Stimulated activated CD4-positive, alpha-beta T cell treated with anti-CD3 and anti-CD28 coated beads, Interleukin-2, amount 100 ng/mL, for 24 hours (primary cell): ENCODE measurements at places on chromosomes 12 and 14.
A peak's percentile ranks its signal among the peaks of the same experiment; 100 is the strongest.

DNA sequence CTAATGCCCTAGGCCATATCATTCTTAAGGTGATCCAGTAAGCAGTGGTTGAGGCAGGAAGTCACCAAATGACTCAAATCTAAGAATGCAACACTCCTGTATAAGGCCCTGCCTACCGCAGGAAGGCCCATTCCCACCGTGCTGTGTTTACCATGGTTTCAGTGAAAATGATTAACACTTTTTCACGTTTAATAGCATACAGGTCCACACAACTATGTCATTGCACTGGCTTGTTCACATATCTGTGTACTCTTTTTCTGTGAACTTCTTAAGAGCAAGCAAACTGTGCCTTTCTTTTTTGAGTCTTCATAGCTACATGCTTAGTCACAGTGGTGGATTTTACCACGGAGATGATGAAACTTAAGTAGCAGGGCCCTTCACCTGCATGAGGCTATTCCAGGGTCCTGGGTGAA, 214.9 kb downstream of the CNTN1 start:
- no peak for DNase-seq

DNA sequence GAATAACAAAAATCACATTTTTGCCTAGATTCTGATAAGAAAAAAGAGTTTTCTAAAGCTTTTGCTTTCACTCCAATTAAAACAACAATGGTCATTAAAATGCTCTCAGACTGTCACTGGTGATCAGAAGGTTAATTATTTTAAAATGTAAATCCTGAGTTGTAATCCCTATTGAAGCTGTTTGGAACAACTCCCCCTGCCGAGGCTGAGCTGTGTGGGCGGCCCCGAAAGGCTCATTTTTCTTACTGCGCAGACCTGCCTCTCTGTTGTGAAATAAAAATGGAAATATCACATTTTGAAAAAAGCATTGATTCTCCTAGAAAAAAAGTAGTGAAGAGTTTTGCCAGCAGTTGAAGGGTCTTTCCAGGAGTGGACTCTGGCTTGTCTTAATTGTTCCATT, 174.8 kb upstream of the CDKN3 start:
- no peak for DNase-seq

- no peak for DNase-seq
These were observed 8.5 kb downstream of the COX14 start for GRCh38 chr12:50120521-50120920.

- no peak for DNase-seq
These were observed 477.0 kb downstream of the DPF3 start for GRCh38 chr14:72416892-72417291.

DNA sequence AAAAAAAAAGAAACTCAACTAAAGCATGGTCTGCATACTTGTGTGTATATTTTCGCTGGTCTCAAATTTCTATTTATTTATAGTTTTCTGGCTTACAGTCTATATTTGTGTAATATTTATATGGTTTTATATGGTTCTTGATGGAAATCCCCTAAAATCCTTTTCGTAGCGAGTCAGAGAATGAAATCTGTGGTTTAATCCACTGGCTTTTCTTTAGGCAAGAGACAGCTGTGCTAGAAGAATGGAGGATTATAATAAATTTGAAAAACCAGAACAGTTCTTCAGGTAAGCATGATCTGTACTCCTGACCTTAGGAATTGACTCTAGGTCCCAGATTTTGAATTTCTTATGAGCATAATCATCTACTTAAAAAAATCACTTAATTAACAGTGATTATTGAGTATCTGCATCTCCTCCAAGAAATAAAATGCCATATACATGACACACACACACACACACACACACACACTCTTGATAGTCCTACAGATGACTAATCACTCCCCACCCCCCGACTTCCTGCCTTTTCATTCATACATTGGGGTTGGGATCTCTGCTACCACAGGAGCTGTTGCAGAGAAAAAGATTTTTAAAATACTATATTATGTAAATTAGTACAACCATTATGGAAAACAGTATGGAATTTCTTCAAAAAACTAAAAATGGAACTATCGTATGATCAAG, 113.4 kb downstream of the CRADD start:
- DNase-seq = peak; percentile 40

- DNase-seq = no peak
These were observed 43.3 kb downstream of the SLC8B1 start for GRCh38 chr12:113291586-113291985.

DNA sequence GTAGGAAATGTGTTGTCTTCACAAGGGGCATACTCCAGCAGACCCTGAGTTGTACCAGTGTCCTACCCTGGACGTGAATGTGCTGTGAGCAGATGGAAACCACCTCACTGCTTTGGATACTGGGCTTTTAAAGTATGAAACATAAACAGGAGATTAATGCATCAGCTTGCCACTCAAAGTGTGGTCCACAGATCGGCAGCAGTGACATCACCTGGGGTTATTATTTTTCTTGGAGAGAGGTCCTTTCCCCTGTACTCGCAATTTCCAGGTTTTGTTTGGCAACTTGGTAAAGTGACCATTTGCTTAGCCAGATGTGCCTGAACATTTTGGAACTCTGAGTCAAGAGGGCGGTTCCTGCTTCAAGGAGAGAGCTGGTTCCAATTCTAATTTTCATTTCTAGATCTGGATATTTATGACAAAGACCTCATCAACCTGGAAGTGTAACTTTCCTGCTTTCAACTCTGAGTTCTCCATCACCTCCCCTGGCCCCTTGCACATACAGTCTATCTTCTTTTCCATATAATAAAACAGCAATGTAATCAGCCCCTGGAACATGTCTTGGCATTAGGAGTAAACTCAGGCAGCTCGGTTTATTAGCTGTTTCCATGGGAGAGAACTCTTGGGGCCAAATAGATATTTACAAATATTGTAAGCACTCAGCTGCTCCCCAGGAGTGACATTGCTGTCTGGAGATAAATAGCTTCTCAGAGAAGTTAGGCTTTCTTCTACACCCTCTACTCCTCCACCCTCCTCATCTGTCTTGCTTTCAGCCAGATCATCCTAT, 237.0 kb upstream of the TBX3 start:
- DNase-seq = no peak

DNA sequence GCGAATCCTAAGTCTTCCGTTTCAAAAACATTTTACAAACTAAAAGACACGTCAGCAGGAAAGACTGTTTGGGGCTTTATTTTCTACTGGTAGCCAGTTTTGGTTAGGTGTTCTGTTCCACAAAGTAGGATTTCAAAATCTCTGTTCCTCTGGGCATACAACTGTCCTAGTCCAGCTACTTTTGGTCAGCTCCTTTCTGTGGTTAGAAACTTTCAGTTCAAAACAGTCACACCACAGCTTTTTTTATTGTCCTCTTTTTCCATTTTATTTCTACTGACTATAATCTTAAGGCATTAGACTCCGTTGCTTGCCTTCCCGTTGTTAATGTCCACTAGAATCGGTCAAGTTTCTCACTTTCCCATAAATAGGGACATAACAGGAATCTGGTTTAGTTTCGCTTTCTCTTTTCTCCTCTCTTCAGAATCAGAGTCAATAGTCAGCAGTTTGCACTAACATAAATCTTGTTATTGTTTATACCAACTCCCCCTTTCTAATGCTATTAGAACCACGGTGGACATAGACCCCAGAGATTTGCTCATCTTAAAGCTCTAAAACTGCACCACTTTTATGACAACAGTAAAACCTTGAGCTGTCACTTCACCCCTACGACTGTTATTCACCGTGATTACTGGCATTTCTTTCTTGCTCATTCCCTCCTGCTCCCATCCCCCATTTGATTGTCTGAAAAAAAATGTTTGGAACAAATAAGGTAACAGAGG, 41.5 kb upstream of the NPAS3 start:
- no peak for DNase-seq

- no peak for DNase-seq
These were observed 28.8 kb downstream of the CLEC1A start for GRCh38 chr12:10069976-10070375.

GRCh38 chr14:104735830-104736642, 12.0 kb downstream of the ADSS1 start:
- DNase-seq = no peak

DNA sequence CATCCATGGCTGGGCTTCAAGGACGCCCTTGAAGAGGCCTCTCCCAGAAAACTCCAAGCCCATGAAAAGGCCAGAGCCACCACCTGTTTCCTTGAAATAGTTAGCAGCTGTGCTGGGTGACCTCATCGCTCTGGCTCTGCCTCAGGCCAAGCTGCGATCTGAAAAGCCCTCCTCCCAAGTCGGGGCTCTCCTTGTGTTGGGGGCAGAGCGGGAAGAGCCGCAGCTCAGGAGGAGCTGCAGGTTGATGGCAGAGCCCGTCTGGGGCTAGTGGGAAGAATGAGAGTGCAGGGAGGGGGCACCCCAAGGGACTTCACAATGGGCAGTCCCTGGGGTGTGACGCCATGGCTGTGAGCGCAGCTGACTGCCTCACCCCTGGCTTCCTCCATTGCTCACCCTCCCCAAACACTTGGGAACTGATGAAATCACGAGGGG, 50.0 kb upstream of the STON2 start:
- no peak for DNase-seq

DNA sequence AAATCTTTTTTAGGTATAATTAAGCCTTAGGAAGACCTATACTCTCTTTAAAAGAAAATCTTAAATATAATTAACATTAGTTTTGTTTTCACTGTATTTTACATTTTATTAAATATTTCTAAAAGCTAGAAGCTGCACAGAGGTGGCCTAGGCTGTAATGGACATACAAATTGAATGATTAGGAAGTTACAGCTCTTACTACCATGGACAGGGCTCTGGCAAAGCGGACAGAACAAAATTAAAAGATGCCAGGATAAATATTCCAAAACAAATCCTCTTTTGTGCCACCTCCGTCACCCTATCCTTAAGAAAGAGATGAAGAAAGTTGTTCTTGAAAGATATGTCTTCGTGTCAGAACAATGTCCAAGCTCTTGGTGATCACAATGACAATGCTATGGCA, 376.5 kb downstream of the ETNK1 start:
- DNase-seq = no peak

GRCh38 chr14:43625294-43625693, 881.8 kb downstream of the FSCB start:
- DNase-seq = no peak

- no peak for DNase-seq
These were observed 295.6 kb downstream of the DPF3 start for GRCh38 chr14:72598306-72598705.

DNA sequence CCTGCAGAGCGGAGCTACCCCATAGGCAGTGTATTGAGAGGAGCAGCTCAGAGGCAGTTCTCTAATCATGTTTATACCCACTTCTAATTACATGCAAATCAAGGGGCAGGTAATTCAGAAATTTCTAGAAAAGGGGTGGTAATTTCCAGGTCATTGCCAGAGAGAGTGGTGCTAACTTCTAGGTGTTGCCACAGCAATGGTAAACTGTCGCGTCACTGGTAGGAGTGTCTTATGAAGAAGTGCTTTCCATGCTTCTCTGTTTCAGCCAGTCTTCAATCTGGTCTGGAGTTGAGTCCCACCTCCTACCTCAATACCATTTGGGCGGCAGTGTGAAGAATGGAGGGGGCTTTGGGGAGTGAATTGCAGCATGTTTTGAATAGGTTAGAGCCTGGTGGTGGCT, 8.5 kb upstream of the AMN1 start:
- DNase-seq = no peak

DNA sequence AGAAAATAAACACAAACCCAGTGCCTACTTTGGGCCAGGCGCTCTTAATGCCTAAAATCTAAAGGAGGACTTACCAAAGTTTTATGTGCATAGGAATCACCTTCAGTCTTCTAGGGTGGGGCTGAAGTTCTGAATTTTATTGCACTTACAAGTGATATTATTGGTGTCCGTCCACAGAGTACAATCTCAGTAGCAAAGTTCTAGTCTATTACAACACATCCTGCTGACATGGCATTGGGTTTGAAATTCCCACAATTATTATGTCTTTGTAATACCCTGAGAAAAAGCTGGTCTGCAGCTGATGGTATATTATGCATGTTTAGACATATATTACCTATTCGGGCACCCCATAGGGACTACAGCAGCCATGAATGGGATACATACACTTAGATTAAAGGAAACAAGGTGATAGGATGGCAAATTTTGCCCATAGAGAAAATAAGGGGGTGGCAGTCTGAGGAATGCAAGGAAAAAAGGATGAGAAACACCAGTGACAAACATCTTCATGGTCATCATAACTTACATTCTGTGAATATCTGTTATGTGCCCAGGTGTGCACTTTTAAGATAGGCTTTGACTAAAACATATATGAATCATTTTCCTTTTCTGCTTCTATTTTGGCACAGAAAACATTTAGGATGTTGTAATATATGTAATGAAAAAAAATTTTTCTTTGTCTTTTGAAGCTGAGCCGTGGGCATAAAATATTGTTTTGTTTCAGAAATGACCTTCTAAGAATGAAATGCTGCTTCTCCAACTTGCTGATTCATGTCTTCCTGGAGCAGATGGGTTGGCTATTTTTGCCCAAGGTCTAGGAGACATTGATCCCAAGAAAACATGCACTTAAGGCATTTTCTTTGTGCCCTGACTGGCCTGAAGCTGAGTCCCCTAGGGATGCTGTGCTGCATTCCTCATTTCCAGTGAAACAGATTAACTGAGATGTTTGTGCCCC, 27.2 kb upstream of the ALG10 start:
- DNase-seq = no peak

DNA sequence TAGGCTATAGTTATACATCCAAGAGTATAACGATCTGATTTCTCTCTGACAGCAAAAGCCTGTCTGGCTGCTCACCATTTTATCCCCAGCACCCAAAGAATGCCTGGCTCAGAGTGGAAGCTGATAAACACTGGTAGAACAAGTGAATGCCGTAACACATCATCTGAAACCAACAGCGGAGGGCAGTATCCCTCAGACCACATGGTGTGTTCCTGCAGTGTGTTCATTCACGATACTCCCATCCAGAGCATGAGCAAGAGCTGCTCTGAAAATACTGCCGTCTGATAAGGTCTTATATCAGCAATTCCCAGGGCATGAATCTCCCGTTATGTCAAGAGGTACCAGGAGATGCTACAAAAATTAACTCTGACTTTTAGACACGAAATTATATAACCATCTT, 95.9 kb downstream of the TTC7B start:
- no peak for DNase-seq

GRCh38 chr14:94100847-94101246, 9.7 kb upstream of the IFI27 start:
- no peak for DNase-seq

DNA sequence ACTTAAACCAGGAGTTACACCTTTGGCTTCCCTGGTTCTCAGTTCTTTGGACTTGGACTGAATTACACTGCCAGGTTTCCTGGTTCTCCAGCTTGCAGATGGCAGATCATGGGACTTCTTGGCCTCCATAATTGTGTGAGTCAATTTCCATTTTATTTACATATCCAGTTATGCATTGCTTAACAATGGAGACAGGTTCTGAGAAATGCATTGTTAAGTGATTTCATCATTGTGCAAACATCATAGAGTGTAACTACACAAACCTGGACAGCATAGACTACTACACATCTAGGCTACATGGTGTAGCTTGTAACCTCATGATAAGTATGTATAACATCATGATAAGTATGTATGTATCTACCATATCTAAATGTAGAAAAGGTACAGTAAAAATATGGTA, 276.1 kb upstream of the BTG1 start:
- no peak for DNase-seq
